ENCODE measurements at places on chromosomes 7 and 10. TPM values are rescaled to one million over a fixed set of nuclear protein-coding genes. Genes with fewer than 3 reads are reported as not detected.

DNA sequence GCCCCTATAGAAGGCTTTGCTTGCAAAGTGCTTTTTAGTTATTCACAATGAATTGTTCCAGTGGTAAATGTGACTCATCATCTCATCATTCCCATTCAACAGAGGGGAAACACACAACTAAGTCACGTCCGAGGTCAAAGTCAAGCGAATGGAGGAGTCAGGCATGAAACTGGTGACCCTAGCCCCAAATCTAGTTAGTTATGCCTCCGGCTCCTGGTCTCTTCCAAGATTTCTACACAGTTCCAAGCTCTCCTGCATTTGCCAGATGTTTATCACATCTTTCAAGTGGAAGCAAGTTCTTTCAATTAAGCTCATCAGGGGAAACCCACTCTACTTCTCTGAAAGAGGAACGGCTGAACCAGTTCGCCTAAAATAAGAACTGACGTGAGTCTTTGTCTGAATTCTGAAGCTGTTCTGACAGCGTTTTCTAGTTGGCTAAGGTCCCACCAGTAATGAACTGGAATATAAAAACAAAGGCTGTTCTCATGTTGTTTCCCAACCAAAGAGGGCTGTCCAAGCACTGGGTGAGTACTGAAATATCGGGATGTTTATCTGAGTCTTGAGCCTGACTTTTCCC is 140.9 kb upstream of the NRBF2 start:
- peak; percentile 34 for DNase-seq

BAIAP2L1 gene
- 5.8 TPM for polyA plus RNA-seq

- DNase-seq: no peak
Observed at GRCh38 chr10:127535802-127536515, 13.2 kb upstream of the NPS start.

DNA sequence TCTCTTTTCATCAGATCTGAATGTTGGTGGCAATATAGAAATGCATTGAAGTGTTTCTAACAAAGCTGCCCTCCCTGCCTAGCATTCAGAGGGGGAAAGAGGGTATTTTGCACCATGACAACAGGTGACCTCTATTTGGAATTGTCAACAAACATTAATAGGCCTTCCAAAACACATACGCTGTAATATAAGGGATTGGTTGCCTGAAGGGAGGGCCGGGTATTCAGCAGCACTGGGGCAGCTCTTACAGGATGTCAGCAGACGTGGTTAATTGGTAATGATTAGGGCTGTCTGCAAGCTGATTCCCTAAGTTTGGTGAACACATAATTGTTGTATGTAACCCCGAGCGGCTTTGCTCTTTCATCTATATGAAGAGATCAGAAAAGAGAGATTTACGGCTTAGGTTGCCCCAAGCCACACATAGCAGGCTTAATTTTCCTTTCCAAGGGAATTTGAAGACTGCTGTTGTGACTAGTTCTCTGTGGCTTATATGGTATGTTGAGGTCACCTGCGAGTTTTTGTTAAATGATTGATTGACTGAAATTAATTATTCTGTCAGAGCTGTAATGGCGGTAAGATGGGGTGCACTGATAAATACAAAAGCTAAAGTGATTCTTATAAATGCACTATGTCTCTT is 759.3 kb downstream of the LRMDA start:
- no peak for DNase-seq

- DNase-seq: no peak
Observed at GRCh38 chr7:24297362-24297761, 13.4 kb downstream of the NPY start.

DNA sequence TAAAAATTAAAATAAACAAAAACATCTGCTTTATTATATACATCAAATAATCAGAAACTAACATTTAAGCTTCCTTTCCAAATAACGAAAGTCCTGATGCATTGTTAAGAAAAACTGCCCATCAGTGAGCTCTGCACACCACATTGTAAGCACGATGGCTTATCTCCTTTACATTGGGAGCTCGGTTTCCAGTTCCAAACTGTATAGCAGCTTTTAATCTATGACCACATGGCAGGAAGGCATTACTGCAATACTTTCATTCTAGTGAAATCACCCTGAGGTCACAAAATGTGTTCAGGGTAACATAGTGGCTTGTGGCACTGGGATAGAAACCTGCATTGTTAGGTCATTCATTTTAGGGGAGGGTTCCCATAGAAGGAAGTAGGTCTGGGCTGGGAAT is 146.3 kb downstream of the ZNF22 start:
- DNase-seq: no peak

- DNase-seq: no peak
Observed at GRCh38 chr10:124820121-124820520, 18.5 kb downstream of the ABRAXAS2 start.

DNA sequence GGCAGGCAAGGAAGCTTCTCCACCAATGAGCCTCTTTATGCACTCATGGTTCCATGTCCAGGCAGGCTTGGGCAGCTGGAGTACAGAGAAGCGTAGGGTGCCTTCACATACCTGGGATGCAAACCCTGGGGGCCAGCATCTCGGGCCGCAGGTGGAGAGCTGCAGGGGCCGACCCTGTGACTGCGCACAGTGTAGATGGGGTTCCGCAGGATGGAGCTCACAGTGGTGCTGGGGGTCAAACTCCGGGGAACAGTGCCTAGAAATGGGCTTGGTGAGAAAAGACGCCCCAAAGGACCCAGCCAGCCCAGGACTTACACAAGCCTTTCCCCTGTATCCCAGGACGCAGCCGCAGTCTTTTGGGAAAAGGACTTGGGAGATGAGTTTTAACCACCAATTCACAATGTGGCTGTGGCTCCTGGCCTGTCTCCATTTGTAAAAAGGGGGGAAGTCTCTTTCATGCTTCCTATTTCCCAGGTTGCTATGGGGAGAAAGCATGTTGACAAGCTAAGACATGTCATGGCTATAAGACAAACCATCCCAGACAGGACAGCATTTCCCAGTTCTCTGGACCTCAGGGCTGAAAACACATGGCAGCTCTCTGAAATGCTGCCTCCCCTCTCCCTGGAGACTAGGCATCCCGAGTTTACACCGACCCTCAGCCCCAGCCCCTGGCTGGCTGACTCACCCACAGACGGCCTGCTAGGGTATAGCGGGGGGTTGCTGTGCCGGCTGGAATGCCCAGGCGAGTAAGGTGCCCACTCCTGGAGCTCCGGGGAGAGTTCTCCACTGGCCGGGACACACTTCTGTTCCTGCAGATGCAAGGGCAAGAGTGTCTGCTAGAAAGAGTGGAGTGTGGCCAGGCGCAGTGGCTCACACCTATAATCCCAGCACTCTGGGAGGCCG is 107.1 kb downstream of the DLG5 start:
- no peak for DNase-seq

HTR7 gene
- 0.44 TPM for polyA plus RNA-seq

DRGX gene
- not detected for polyA plus RNA-seq

DNA sequence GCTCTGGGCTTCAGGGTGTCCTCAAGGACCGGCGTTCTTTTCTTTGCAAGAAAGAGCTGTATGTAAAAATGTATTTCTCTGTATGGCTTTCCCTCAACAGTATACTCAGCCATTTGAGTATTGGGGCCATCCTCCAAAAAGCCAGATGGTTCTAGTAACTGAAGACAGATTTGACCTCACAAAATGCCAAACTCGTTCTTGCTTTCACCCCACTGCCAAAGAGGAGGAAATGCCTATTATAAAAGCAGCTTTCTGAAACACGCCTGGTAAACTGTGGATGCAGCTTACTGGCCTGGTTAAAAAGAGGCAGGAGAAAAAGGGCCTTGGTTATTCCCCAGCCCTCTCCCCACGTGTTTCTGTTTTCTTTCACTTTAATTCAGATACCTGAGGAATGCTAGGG is 7.7 kb upstream of the HTR5A start:
- DNase-seq: no peak

FRMD4A gene
- 68.8 TPM for polyA plus RNA-seq

VWA2 gene
- polyA plus RNA-seq: not detected

DNA sequence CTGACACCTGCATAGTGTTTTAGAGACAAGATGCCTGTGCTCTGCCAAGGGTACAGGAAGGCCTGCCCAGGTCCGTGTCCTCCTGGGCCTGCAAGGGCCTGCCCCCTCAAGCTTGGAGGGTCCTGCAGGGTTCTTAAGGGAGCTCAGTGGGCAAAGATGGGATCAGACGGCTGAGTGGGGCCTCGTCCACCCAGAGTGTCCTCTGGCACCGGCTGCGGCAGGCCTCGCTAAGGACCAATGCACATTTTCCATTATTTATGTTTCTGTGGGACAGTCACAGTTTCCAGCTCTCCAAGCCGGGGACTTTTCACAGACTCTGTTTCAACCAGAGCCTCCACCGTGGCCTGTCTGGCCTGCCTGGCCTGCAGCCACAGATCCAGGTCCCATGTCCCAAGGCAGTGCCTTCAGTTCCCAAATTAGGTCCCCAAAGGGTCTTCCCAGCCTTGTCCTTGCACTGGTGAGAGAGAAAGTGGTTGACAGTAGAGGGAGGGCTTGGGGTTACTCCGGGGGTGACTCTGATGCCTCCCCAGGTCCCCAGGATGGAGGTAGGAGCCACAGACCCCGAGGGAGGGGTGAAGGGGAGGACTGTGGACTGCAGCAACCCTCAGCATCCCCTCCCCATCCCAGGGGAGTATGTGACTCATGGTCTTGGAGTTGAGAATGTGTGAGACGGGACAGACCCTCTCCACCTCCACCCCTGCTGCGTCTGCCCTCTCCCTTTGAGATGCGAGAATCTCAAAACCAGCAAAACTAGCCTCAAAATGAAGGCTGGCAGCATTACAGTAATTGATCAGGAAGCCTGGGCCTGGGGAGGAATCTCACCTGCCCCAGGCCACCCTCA is 14.8 kb downstream of the MYL10 start:
- DNase-seq: no peak

GRCh38 chr7:74586258-74587175 is 71.0 kb upstream of the GTF2I start:
- DNase-seq: no peak

DNA sequence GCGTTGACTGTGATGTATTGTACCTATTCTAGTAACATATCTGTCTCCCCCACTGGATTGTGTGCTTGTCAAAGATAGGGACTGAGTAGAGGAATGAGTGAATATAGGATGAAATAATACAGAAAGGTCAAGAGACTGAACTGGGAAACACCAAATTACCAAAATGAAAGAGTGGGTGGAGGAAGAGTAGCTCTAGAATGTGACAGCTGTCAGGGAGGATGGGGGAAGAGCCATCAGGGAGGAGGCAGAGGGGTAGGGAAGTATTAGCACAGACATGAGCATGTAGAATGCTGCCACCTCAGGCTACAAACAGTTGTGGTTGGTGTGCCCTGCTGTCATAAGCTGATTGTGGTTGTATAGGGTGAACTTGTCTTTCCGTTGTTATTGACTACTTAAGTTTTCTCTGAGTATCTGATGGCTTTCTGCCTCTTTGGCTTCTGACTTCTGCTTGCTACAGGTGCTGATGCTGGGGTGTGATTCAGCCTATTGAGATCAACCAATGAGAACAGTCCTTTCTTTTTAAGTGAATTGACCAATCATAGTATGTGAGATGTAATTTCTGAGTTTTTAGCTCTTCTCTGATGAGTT is 5.6 kb downstream of the CCSER2 start:
- DNase-seq: peak; percentile 55

DNA sequence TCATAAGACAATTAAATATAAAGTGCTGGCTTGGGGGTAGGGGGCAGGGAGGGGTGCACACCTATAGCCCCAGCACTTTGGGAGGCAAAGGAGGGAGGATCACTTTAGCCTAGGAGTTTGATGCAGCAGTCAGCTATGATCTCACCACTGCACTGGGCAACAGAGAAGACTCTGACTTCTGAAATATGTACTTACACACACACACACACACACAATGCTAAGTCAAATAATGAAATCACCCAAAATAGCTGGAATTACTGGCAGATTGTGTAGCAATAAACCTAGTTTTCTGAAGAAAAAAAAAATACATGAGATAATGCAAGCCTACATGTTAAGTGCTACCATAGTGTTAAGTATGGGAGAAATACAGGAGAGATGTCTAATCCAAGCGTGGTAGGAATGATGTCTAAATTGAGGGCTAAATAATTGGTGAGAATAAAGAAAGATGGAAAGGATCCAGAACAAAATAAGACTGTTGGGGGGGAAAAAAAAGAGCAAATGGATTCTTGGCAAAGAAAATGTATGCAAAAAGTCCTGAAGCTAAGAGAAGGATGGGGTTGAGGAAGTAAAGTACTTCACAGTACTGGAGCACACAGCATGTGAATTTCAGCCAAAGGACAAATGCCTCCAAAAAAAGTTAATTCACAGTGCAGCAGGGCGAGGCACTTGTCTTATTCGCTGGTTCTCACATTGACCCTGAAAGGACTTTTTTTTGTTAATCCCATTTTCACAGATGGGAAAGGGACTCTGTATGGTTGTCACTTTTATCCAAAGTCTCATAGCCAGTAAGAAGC is 73.9 kb downstream of the IGF2BP3 start:
- peak; percentile 91 for DNase-seq

DNA sequence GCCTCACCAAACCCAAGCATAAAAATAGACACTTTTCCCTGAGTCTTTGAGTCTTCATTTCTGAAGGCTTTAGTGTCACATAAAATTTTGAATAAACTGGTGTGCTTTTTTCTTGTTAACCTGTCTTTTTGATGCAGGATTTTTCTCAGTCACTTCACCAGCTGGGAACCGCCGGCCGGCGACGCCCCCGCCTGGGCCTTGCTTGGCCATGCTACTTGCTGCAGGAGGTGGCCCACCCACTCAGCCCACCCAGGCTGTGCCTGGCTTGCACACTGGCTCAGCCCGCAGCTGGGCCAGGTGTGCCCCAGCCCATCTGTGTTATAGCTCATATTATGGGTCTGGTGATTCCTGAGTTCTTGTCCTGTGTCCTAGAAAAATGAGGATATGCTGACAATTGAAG is 247.4 kb upstream of the CACNA2D1 start:
- DNase-seq: no peak

DNA sequence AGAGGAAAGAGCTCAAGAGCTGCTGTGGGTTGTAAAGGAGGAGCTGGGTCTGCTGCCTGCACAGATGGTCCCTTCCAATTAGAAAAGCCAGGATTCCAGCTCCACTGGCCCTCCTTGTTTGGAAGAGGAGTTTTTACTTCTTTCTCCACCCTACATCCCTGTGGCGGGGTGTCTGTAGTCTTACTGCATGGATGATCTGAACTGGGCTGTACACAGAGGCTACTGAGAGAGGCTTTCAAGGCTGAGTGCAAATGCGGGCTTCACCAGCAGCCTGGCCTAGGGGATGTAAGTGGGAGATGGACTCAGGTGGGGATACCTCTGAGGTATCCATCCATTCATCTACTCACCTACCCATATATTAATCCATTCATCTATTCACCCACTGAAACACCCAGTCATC is 7.1 kb upstream of the CXCL12 start:
- DNase-seq: no peak

DNA sequence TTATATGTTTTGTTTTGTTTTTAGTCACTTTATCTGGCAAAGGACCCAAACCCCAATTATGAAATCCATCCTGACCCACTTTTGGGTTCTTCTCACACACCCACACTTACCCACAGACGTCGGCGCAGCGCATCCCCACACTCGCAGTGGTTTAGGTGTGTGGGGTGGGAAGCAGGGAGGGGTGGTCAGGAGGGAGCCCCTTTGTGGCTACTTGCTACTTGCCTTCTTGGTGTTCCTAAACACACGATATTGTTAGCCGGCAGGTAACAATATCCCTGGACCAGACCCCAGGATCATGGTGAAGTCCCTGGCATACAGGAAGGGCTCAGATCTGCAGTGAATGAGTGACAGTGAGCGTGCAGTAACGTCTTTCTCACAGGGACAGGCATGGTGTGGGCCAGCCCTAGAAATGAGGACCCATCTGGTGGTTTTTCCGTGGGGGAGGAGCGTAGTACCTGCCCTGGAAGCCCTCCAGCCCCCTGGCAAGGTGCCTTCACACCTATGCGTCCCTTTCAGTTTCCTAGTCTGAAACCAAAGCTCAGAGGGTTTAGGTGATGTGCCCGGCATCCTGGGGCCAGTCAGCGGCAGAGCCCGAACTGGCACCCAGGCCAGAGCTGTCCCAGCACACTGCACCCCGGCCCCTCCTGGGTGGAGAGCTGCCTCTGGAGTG is 4.4 kb downstream of the SPOCK2 start:
- DNase-seq: no peak

STAM gene
- polyA plus RNA-seq: 23.3 TPM
